ENCODE measurements at places on chromosomes 5 and 9.

DNA sequence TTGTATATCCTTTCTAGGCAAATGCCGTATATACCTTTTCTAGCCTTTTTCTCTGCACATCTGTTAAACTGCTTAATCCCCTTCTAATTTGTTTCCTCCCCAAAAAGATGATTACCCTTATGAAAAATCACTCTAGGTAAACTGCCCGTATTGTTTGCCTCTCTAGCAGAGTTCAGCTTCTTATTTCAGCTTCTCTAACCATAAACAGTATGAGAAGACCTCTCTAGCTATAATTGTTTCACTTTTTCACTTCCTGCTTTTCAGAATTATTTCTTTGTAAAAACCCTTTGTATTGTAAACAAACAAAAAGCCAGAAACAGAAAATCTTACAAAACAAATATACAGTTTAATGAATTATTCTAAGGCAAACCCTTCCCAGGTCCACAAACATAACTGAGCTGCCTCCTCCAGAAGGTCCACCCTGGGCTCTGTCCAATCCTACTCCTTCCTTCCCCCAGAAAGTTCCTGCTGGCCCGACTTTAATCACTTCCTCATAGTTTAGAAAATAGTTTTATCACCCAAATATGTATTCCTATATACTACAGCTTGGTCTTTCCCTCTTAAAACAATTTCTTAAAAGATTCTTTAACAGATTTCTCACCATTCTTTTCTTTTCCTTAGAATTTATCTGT, 158.1 kb downstream of the FGF1 start:
- no peak for DNase-seq

- no peak for DNase-seq
Observed at GRCh38 chr5:86929123-86929766, 311.5 kb downstream of the COX7C start.

- no peak for DNase-seq
Observed at GRCh38 chr5:68329554-68330255, 114.1 kb downstream of the PIK3R1 start.

GRCh38 chr9:121498487-121499176, 1.0 kb downstream of the GGTA1 start:
- no peak for DNase-seq
